ENCODE measurements at places on chromosomes 3 and 15.

DNA sequence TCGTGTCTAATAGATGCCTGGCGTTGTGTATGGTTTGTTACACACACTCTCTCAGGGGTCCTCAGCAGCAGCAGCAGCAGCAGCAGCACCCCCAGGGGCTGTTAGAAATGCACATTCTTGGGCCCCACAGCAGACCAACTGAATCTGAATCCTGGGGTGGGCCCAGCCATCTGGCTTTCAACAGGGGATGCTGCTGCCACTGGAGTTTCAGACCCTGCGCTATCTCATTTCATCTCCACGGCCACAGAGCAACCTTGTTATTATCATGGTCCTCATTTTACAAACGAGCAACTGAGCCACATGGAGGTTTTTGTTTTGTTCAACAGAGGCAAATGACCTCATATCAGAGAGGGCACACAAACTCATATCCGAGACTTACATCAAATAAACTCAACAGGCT, 47.7 kb downstream of the MGLL start:
- no peak for DNase-seq

GRCh38 chr3:12470111-12470510, 14.2 kb upstream of the TSEN2 start:
- no peak for DNase-seq

- DNase-seq: no peak
Measured at GRCh38 chr3:61247191-61247590, 4.1 kb downstream of the FHIT start.

GRCh38 chr15:24729760-24730159, 54.2 kb downstream of the NPAP1 start:
- no peak for DNase-seq

DNA sequence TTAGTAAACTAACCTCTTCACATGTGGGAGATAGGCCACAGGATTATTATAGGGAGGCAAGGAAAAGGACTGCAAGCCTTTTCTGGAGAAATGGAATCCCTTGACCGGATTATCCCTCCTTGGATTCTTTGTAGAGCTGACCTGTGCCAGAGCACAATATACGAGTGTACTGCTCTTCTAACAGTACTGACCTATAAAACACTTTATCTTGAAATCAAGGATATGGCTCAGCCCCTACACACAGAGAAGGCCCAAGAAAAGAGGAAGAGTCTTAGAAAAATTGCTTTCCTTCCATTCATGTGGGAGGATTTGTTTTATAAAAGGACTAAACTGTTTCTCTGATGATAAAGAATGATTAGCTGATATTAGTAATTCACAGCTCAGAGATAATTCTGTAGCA, 42.2 kb downstream of the DMXL2 start:
- DNase-seq: no peak

GRCh38 chr3:123449997-123450604, 1.2 kb upstream of the ADCY5 start:
- DNase-seq: no peak

GRCh38 chr15:31027910-31028578, 36.6 kb upstream of the MTMR10 start:
- DNase-seq: no peak
